ENCODE measurements at places on chromosomes 3 and 15.

DNA sequence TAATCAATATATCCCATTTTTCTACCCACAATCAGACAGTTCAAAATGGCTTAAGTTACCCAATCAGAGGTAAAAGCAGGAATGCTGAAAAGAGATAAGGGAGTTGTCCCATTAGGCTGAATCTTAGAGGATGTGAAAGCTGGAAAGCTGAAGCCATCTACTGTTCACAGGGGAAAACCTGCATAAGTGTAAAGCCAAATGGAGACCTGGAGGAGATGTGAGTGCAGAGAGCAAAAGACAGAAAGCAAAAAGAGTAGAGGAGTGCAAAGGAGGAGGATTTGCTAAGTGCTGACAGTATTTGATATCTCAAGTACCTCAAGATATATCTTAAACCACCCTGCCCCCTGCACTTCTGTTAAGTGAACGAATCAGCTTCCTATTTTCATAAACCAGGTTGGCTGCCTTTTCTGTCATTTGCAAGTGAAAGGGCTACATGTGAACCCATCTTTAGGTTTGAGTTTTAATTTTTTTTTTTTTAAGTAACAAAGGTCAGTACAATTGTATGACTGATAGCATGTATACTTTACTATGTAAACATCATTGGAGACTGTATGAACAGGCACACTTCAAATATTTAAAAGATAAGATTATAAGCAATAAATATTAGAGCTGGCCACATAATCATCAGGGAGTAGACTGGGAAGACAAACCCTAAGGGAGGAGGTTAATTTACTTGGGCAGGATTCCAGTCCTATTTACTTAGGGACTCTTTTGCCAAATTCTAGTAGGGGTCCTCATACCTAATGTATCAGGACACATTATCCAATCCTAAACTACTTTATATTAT is 22.8 kb upstream of the P2RY1 start:
- no peak for DNase-seq

DNA sequence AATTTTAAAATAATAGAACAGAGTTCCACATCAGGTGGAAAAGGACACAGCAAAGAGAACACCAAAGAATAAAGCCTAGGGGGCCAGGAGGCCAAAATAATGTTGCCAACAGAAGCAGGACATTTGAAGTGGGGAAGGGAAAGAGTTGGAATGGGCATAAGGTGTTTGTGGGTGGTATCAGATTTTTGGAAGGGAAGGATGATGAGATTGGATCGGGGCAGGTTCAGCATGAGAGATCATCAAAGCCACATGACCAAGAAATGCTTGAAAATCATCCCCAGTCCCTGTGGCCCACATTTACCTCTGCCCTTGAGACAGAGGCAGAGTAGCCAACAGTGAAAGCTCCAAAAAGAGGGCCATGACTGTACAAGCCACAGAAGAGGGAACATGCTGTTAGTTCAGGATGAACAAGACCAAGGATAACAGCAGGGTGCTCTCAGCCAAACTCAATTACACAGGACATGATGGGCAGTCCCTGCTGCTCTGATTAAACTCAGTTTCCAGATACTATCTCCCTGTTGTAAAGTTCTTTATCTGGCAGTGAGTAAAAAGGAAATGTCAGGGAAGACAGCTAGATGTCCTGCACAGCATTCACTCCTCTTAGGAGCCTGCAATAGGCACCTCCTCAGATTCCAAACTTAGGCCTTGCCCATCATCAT is 32.5 kb downstream of the RAB27A start:
- no peak for DNase-seq

- DNase-seq: no peak
Measured at GRCh38 chr3:69090021-69090420, 5.3 kb downstream of the ARL6IP5 start.

DNA sequence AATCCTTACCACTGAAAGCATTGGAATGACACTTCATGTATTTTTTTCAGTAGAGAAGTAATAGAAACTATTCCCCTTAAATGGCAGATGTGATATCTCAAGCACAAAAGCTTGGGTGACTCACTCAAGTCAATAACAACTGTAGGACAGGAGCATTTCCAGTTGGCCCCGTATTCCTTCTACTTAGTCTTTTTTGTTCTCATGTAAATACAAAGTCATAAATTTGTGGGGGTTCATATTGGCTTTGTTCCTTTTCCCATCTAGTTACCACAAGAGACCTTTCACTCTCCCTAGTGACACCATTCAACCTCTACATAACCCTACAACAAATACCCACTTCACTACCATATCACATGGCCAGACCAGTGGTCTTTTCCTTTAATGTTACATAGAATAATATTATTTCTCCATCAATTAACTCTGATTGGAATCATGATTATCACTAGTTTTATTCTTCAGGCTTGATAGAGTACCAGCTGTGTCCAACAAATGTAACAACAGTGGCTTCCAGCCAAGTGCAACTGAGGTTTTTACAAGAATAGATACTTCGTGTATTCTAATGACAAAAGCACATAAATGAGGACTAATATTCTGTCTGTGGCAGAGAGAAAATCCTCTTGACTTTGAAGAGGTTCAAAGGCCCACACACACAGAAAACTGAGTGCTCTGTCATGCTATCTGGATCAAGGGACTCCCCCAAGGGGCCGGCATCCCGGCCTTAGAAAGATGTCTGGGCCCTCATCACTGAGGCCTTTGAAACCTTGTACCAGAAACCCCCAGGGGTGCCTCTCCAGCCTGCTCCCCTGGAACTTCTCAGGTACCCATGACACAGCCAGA is 94.0 kb upstream of the THBS1 start:
- no peak for DNase-seq

DNA sequence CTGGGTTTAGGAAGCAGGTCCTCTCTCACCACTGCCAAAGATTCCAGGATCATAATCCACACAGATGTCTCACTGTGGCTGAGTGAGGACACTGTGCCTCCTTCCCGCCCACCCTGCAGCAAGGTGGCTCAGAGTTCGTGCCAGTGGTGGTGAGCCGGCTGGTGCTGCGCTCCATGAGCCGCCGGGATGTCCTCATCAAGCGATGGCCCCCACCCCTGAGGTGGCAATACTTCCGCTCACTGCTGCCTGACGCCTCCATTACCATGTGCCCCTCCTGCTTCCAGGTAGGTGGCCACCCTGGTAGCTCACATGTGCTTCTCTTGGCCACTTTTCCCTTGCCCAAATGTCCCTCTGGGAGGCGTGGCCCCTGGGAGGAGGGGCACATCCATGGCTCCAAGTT is 9.0 kb upstream of the RHO start:
- DNase-seq: no peak

- no peak for DNase-seq
Measured at GRCh38 chr3:46395210-46395661, 11.6 kb downstream of the CCR5AS start.

GRCh38 chr3:23999012-23999641 is 54.0 kb downstream of the NR1D2 start:
- DNase-seq: peak; percentile 42

- no peak for DNase-seq
Measured at GRCh38 chr15:39672666-39673065, 91.8 kb downstream of the THBS1 start.

DNA sequence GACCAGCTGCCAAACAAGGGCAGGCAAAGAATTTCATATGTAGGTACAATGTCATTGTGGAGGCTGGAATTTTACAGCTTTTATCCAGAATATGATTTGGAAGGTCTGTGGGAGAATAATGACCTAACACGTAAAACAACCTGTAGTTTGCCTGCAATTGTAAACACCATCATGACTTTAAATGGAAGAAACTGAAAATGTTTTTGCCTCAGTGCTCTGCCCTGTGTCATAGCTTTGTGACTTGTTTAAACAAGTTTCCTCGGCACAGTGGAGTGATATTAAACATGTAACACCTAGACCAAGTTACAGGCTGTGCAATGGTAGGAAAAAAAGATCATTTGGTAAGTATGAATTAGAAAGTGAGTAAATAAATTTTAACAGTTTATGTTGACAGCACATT is 171.6 kb upstream of the MBNL1 start:
- no peak for DNase-seq

GRCh38 chr15:87357637-87358313 is 898.8 kb downstream of the NTRK3 start:
- no peak for DNase-seq

GRCh38 chr3:105539897-105540296 is 173.2 kb downstream of the ALCAM start:
- no peak for DNase-seq

GRCh38 chr3:151133917-151134450 is 48.5 kb downstream of the MED12L start:
- DNase-seq: no peak

DNA sequence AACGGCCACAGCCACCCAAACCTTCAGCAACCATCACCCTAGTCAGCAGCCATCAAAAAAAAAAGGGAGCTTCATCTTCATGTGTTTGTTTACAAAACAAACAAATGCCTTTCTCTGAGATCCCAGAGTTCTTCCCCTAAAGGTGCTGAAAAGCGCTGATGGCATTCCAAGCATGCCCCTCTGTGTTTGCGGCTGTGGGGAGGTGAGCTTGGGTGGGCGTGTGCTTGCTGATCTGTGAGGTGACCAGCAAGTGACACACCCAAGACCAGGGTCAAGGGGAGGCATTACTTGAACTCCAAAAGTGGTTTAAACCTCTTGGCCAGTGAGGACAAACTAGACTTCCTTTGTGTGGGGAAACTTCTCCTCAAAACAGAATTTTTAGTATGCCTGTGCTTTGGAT is 81.5 kb downstream of the DHX36 start:
- DNase-seq: no peak

DNA sequence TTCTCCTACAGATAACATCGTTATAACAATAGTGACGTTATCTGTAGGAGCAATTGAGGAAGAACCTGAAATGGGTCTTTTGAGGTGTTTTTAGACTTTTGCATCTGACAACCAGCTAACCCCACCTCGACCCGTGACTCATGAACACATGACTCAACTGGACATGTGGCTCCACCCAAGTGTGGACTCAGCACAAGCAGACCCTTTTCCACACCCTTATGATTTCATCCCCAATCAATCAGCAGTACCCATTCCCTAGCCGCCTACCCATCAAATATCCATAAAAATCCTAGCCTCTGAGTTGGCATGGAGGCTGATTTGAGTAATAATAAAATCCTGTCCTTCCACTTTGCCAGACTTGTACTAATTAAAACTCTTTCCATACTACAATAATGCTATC is 255.4 kb downstream of the ARPP21 start:
- no peak for DNase-seq

- DNase-seq: no peak
Measured at GRCh38 chr3:126057501-126057819, 26.5 kb downstream of the SLC41A3 start.

- no peak for DNase-seq
Measured at GRCh38 chr15:40289140-40289775, 6.4 kb upstream of the ANKRD63 start.

GRCh38 chr3:162390891-162391290 is 894.3 kb downstream of the OTOL1 start:
- DNase-seq: no peak

DNA sequence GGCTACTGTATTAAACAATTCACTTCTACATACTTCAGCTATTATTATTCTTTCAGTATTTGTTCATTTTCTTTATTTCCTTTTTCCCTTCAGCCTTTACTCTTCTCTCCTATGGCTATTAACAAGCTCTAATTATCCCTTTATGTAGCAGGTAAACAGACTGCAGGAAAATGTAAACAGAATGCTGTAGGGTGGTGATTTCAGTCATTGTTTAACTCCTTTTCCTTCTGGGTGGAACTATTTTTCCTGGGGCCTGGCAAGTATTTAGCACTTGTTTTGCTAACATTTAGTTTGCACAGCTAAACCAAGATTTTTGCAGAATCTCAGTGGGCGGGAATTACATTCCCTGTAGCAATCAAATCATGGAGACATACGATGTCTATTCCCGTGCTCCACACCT is 14.4 kb downstream of the RARB start:
- DNase-seq: no peak

GRCh38 chr3:59818033-59818918 is 768.5 kb upstream of the CFAP20DC start:
- no peak for DNase-seq

DNA sequence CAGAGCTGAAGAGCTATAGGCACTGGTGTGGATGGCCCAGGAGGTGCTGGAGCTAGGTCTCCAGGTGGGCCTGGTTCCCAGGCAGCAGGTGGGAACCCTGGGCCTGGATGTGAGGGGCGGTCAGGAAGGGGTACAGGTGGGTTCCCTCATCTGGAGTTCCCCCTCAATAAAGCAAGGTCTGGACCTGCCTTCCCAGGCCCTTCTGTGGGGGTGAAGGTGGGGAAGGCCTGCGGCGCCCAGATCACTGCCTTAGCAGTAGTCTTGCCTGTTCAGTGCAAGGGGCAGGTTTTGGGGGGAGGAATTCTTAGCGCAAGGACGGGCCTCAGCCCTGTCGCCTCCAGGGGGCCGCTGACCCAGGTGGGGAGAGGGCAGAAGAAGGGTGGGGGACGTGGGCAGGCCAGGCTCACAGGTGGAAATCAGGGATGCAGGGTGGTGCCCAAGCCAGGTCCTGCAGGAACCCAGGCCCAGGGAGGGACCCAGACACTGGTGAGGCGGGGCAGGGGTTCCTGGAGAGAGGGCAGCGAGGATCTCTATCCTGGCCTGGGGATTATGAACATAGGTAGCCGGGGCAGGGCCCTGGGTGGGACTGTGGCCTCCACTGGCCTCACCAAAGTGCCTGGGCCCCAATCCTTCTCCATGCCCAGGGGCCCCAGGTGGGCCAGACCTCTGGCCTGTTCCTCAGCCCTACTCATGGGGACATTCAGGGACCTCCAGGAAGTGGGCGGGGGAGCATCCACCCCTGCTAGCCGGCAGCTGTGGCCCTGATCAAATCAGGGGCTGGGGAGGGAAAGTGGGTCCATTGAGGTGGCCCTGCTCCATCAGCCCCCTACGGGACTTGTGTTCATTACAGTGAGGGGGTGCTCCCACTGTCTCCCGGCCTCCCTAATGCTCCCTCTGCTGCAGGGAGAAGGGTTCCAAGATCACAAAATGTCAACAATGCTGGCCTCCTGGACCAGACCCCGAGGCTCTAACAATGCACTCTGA is 25.3 kb downstream of the HDAC11 start:
- DNase-seq: no peak

- DNase-seq: no peak
Measured at GRCh38 chr3:59938828-59939227, 889.0 kb upstream of the CFAP20DC start.

DNA sequence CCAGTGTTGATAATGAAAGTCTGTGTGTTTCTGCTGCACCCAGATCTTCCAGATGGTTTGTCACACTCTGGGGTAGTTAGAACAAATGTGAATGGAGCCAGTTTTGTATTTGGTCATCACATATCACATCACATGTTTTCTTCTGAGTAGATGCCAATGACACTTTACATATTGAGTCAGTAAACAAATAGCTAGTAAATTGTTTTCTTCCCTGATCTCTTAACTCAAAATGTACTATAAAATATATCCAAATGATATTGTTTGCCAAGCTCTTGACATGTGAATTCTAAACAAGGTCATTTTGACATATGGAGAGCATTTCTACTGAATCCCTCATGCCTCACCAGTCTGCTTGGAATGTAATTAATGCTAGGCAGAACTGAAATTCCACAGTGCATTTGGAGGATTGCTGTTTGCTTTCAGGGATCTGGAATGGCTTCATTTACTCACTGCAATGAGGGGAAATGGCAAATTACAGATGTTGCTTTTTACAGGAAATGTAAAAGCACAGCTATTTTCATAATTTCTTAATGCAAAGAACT is 45.0 kb downstream of the PDHB start:
- no peak for DNase-seq

- no peak for DNase-seq
Measured at GRCh38 chr15:36603987-36604386, 24.6 kb downstream of the CDIN1 start.
